ENCODE measurements at places on chromosomes 1 and 21. TPM values are rescaled to one million over a fixed set of nuclear protein-coding genes. Genes with fewer than 3 reads are reported as not detected.

DNA sequence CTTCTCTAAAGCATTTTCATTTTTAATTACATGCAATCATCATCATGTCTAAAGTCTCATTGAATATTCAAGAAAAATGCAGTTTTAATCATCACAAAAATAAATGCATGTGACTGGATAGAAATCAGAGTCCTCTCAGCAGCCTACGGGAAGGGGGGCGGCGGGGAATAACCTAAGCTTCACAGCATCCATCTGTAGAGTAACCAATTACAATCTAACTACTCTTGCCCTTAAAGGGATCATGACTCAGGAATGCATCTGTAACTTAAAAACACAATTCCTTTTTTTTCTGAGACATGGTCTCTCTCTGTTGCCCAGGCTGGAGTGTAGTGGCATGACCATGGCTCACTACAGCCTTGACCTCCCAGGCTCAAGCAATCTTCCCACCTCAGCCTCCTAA, 22.6 kb downstream of the MTF1 start:
- DNase-seq = no peak

SLC30A2 gene
- total RNA-seq = not detected

DNA sequence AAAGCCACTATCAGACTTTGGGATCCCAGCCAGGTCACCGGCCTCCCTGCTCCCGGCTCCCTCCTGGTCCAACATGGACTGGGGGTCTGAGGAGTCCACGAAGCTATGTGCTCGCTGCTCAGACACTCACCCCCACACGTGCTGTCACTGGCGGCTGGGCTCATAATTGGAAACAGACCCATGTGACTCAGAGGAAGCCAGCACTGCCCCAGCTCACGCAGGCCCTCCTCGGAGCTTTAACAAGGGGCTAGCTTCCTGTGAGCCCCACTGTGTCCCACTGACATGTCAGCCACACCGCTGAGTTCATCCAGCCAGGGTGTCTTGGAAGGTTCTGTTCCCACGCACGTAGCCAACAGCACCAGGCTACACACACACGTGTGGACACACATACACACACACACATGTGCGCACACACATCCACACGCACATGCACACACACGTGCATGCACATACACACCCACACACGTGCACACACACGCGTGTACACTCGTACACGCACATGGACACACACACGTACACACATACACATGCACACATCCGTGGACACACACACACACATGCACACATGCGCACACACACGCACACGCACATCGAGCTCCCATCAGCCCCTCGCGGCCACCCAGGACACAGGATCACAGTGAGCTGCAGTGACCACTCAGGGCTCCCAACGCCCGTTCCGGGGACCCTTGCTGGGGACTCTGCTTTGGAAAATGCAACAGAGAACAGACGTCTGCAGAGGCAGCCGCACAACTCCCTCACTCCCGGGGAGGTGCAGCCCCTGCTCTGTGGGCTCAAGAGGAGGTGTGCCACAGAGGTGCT, 18.4 kb upstream of the COL6A2 start:
- DNase-seq = peak; percentile 78

GRCh38 chr1:51922040-51922439, 43.5 kb upstream of the NRDC start:
- no peak for DNase-seq

- peak; percentile 17 for DNase-seq
These were observed 108.7 kb downstream of the TSEN15 start for GRCh38 chr1:184160236-184160635.

- no peak for DNase-seq
These were observed 5.5 kb downstream of the RNF223 start for GRCh38 chr1:1068517-1069055.

DNA sequence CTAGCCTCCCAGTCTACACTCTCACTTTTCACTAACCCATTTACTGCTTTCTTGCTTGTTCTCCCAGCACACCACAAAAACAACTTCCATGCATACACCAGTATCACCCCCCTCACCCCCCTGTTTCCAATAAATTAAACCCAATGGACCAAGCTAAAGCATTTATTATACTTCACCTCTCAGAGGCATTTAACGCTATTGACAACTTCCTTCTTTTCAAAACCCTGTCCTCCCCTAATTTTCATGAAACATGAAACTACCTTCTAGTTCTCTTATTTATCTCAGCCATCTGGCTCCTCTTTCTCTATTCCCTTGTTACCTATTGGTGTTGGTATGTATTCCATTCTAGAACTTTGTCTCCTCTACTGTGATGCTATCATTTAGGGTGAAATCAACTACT, 32.3 kb downstream of the PTPRC start:
- no peak for DNase-seq

GRCh38 chr1:178506177-178506576, 6.7 kb upstream of the TEX35 start:
- DNase-seq = no peak

LCE3D gene
- total RNA-seq = not detected

DNA sequence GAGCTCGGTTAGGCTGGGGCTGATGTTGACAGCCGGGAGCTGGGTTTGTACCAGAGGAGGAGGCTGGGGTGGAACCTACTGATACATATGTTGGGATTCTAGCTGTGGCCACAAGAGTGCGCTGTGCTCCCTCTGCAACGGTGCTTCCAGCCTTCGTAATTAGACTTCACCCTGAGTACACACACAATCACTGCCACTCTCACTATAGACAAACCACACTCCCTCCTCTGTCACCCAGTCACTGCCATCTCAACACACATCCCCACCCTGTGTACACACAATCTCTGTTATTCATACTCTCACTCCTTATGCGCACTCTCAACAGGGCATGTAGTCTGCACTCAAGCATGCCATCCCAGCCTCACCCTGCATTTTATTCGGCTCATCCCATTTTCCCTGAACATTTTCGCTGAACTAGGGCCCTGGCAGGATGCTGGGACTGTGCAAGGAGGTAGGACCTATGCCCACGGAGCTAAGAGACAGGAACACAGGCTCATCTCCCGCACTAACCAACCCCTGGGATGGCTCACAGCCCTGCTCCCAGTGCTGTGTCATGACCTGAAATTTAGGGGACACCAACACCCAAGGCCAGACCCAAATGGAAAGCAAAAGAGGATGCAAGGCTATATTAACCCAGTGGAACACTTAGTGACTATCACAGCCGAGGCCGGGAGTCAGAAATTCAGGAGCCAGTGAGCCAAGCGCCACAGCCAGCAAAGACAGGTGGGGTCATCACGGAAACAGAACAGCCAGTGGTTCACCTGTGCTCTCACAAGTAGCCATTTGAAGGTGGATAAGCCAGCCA, 5.7 kb downstream of the GJB3 start:
- no peak for DNase-seq

DNA sequence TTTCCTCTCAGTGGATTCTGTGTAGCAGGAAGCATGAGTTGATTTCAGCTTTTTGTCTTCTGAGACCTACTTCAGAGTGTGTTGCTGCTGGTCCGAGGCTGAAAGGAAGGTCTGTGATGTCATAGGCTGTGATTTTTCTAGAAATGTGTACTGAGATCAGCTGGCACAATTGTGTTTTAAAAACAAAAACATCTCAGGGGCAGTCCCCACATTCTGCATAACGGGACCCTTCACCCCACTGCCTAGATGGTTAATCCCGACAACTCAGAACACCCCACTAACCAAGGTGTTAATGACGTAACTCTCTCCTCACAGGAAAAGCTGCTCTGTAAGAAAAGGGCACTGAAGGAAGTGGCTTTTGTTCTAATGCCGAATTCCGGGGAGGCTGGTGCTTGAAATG, 59.8 kb upstream of the PPP2R5A start:
- no peak for DNase-seq

DNA sequence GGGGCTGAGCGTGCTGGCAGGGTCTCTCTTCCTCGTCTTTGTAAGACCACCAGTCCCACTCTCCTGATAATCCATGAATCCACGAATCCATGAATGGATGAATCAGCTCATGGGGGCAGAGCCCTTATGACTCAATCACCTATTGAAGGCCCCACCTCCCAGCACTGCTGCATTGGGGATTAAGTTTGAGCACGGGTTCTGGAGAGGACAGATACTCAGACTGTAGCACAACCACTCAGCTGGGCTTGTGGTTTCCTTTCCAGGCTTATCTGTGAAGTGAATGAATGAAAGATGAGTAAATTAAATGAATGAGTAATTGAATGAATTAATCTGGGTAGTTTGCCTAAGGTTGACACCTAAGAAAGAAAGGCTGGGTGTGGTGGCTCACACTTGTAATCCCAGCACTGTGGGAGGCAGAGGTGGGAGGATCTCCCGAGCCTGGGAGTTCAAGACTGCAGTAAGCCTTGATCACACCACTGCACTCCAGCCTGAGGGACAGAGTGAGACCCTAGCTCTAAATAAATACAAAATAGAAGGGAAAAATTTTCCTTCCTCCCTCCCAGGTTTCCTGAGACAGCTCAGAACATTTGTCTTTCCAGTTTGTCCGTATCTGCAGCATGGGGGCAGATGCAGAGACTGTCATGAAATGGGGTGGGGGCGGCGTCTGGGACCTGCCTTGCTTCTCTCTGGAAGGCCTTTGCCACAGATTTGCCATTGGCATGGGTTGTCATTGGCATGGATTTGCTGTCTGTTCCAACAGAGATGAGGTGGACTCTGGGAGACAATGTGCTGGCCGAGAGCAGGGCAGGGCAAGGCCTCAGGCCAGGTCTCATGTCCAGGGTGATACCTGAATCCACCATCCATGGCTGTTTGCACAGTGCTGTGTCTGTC, 187.7 kb upstream of the C1orf174 start:
- DNase-seq = no peak

CITED4 gene
- 23.3 TPM for total RNA-seq

ITLN2 gene
- not detected for total RNA-seq

GRCh38 chr21:45847870-45848269, 133.7 kb upstream of the COL6A1 start:
- DNase-seq = no peak

All from esophagus muscularis mucosa (tissue), 4 donors.